ENCODE measurements at places on chromosomes 2 and 18.

DNA sequence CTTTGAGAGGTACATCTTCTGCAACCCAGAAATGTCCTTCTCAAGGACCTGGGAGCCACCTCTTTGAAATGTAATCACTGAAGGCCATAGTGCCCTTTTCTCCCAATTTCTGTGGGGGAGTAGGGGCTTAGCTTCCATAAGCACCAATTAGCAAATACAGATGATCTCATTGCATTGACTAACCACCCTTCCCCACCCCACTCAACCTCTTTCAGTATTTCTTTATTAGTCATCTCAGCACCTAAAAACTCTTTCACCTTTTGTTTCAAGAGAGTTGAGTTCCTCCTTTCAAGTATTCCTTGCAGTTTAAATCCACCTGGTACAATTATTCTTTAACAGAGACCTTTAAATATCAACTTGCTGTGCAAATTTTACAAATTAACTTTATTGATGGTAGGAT is 1011.8 kb upstream of the CDH2 start:
- no peak for DNase-seq

GRCh38 chr2:207337234-207338219 is 171.8 kb upstream of the KLF7 start:
- no peak for DNase-seq

DNA sequence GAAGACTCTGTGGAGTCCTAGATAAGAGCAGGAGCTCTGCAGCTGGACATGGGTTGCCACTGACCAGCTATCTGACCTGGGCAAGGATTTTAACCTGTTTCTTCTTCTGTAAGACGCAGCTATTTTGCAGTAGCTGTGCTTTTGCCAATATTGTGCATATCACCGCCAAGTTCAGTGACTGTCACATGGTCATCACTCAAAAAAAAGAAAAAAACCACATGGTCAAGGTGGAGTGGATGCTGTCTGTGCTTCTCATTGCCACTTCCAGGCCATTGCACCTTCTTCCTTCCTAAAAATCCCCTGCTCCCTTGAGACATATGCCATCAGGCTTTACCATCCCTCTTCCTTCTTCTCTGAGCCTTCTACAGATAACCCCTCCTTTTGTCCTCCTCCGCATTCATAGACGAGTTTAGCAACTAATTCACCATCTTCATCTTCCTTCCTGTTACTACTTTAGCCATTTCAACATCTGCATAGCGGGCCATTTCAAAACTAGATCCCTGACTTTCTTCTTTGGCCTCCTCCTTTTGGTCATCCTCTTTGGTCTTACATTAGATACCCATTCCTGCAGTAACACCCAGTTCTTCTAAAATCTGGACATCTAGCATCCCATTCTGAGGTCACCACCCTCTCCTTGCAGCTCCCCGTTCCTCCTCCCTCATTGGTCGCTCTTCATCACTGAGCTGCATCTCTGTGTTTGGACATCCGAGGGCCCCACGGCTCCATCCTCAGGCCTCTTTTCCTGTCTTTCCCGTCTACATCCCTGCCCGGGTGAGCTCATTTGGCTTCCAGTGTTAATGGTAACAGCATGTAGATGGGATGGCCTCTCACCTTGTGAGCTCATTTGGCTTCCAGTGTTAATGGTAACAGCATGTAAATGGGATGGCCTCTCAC is 17.8 kb downstream of the RNF144A start:
- no peak for DNase-seq

GRCh38 chr2:235536711-235537110 is 42.9 kb downstream of the AGAP1 start:
- no peak for DNase-seq

DNA sequence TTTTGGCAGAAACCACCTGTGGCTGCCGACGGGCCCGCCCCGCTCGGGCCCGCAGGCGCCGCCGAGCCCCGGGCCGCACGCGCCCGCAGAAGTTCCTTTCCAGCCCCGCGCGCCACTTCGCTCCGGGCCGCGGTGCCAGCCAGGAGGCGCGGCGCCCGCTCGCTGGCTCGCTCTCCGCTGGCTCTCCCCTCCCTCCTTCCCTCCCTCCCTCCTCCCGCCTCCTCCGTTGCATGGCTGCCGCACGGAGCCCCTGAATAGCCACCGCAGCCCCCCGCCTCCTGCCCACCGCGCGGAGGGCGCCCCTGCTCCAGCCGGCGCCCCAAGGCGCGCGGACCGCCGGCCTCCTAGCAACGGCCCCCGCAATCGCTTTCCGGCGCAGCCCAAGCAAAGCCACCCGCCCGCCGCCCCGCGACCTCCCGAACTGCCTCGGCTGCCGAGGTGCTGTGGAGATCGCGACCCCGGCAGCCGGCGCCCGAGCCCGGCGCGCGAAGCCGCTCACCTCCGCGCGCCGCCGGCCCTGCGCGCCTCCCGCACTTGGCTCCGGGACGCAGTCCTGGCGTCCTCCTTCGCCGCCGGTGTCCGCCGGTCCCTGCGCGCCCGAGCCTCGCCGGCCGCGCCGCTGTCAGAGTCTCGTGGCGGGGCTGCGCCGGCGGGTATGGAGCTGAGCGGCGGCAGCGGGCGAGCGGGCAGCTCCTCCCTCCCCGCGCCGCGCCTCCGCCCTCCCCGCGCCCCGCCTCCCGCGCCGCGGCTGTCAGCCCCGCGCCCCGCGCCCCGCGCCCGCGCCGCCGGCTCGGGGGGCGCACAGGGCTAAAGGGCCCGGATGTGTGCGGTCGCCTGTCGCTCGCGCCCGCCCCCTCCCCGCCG is at the start of gene ZBTB7C:
Gene ZBTB7C, minus strand, starts transcription at position 657 of the 864 bp plus-strand sequence.
- DNase-seq, result no peak

GRCh38 chr18:53799134-53799533 is 425.3 kb downstream of the MBD2 start:
- no peak for DNase-seq

GRCh38 chr18:76450452-76451395 is 44.3 kb downstream of the ZNF516 start:
- no peak for DNase-seq

DNA sequence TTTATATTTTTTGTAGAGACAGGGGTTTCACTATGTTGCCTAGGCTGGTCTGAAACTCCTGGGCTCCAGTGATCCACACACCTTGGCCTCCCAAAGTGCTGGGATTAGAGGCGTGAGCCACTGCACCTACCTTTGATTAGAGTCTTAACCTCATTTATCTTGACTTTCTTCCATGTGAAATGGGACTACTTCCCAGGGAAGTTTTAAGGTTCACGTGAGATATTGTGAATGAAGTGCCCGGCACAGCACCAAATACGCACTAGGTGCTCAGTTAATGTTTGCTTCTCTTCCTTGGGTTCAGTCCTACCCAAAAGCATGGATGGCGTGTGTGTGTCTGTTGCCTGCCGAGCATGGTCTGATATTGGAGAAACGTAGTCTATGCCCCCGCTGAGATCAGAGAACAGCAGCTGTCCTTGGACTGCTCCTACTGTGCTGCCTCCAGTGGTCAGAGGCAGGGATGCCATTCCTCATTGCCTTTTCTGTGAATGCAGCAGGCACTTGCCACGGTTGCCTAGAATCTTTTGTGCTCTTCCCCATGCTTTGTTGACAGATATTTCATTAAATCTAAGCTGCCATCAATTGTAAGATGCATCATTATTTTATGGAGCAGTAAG is 12.3 kb upstream of the TFCP2L1 start:
- no peak for DNase-seq

GRCh38 chr2:64808754-64809153 is 155.0 kb upstream of the SERTAD2 start:
- no peak for DNase-seq

GRCh38 chr18:23893653-23894052 is 120.9 kb upstream of the TTC39C start:
- no peak for DNase-seq

DNA sequence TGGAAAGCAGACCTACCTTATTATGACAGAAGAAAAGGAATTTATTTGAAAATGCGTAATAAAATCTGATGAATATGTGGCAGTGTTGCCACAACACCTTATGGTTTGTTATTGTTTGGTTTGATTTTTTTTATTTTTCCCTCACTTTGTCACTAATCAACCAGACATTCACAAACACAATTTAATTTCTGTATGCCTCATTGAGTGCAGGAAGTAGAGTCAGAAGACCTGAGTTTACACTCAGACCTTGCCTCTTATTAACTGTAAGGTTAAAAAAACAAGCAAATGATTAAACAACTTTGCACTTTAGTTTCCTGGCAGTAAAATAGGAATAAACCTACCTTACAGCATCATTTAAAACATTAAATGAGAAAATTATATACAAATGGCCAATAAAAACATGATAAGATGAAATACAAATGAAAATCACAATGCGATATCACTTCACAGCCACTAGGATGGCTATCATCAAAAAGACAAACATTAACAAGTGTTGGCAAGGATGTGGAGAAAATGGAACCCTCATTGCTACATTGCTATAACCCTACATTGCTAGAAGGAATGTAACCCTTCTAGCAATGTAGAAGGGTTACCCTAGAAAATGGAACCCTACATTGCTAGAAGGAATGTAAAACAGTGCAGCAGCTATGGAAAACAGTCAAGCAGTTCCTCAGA is 3.3 kb downstream of the SESTD1 start:
- no peak for DNase-seq

All from activated CD8-positive, alpha-beta memory T cell treated with anti-CD3 and anti-CD28 coated beads for 4 hours (primary cell).